ENCODE measurements at places on chromosomes 13 and 19. TPM values are rescaled to one million over a fixed set of nuclear protein-coding genes. Genes with fewer than 3 reads are reported as not detected.

GRCh38 chr13:91166714-91167511 lies 180.6 kb upstream of the MIR17HG start:
- DNase-seq: no peak

GRCh38 chr19:29338480-29338879 lies 125.5 kb upstream of the UQCRFS1 start:
- no peak for DNase-seq

DNA sequence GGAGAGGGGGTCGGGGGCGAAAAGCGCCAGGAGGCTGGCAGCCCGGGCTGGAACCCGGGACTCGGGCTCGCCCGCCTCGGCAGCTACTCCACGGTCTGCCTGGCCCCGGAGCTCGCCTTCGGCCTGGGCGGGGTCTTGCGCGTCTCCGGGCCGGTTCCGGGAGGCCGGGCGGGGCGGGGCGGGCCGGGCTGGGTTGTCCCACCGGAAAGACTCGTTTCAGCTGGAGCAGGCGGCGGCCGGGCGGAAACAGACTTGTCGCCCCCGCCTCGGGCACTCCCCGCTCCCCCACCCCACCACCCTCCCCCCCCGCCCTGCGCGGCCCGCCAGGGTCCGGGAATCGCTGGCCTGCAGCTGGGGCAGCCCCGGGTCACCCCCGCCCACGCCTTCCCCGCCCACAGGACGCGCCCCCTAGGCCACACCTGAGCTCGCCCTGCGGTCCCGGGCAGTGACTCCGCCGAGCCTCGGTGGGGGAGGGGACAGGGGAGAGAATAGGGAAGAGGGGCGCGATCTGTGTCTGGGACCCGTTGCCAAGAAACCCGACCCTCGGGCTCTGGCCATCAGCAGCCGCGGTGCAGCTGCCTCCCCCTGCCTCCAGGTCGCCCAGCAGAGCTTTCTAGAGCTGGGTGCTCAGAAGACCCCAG lies 109.4 kb downstream of the KCTD15 start:
- DNase-seq: no peak

GRCh38 chr13:93409001-93409400 lies 182.4 kb downstream of the GPC6 start:
- DNase-seq: no peak

- DNase-seq: no peak
Measured at GRCh38 chr19:20153281-20153680, 13.7 kb upstream of the ZNF486 start.

GRCh38 chr13:38868870-38869269 lies 121.8 kb downstream of the STOML3 start:
- DNase-seq: no peak

GRCh38 chr19:38245826-38246498 lies 10.2 kb downstream of the PPP1R14A start:
- no peak for DNase-seq

GRCh38 chr13:95289020-95289444 lies 12.2 kb downstream of the ABCC4 start:
- DNase-seq: no peak

DNA sequence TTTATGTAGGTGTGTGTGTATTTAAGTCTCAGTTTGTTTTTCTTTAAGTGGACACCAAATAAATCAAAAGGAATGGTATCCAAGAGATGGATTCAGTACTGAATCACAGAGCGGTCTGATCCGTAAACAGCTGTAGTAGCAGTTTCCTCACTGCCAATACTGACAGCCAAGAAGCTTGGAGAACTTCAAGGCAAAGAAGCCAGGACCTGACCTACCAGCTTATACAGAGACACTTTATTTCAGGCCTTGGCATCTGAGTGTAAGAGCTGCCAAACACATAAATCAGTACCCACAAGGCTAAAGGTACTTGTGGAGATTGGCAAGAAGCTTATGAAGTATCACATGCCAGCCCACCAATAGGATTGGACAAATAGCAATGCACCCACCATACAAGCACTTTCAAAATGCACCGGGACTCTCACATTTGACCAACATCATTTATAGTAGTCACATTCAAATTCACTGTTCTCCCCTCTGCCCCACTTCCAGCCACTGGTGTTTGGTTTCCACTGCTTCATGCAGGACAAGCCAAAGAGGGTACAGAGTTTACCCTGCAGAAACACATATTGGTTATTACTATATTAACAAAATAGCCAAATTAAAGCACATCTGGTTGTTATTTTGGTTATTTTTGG lies 357.9 kb downstream of the KLF12 start:
- DNase-seq: no peak

Gene ZNF90
- 3.2 TPM for total RNA-seq

Gene PRTN3
- 25.2 TPM for total RNA-seq
